CD4-positive, alpha-beta T cell treated with Interleukin-10 for 1 hour (primary cell): ENCODE measurements at places on chromosomes 4 and X.

DNA sequence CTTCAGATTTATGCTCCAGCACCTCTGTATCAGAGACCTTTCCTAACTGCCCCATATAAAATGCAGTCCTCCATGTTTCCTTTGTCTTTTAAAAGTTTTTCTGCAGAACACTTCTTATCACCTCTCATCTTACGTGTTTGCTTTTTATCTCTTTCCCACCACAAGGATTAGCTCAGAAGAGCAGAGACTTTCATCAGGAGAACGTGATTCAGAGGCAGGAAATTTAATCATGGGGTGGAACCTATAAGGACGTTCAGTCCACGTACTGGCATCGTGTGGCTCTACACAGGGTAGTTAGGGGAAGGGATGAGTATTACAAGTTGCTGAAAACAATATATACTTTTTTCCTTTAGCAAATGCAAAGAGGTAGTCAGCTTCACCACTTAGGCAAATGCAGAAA is 98.7 kb downstream of the SORBS2 start:
- DNase-seq = no peak

- no peak for DNase-seq
Observed at GRCh38 chr4:170281027-170281426, 191.3 kb upstream of the AADAT start.

DNA sequence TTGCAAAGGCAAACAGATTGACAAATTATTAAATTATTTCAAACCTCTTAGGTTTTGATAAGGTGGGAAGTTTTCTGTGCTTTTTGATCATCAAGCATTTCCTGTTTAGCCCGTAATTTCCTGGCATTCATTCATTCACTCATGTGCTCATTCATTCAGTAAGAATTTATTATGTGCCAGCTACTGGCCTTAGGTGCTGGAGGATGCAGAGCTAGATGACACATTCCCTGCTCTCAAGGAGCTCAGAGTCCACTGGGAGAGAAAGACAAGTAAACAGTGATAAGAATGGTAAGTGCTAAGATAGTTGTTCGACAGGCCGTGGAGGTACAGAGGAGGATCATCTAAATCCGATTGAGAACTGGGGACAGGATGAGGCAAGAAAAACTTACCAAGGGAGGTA is 153.0 kb downstream of the DCTD start:
- DNase-seq = no peak

DNA sequence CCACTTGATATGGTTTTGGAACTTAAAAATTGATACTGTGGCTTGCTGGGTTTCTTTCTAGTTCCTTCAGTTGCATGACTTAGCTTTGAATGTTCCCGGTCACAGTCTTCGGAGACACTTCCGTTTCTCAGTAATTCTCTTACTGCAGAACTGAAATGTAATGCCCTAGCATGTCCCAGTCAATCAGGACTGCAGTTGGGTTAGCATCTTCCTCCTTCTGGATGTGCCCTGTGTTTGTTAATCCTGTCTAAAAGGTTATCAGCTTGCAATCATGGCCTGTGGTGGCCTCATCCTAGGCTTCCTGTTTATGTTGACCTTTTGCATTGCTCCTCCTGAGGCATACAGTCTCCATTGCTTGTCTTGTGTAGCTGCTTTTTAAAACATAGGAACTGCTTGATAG is 275.9 kb downstream of the ARHGAP10 start:
- no peak for DNase-seq

DNA sequence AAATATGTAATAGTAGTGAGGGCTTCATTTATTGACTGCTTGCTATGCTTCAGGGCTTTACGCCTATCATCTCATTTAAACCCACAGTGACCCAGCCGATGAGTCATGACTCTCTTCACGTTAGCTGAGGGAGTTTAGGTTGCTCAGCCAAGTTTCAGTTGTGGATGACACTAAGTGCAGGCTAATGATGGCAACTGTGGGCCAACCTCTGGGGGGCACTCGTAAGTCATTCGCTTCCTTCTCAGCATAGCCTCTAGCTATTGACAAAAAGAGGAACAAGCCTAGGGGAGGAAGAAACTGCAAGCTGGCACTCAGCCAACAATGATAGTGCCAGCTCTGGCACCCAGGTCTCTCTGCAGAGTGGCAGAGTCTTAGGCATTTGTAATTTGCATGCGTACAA is 325.0 kb downstream of the ARHGAP10 start:
- DNase-seq = peak; percentile 73

GRCh38 chr4:78553529-78554060 is 2.0 kb downstream of the ANXA3 start:
- DNase-seq = no peak

- DNase-seq = no peak
Observed at GRCh38 chrX:151633157-151633556, 62.1 kb upstream of the PRRG3 start.

DNA sequence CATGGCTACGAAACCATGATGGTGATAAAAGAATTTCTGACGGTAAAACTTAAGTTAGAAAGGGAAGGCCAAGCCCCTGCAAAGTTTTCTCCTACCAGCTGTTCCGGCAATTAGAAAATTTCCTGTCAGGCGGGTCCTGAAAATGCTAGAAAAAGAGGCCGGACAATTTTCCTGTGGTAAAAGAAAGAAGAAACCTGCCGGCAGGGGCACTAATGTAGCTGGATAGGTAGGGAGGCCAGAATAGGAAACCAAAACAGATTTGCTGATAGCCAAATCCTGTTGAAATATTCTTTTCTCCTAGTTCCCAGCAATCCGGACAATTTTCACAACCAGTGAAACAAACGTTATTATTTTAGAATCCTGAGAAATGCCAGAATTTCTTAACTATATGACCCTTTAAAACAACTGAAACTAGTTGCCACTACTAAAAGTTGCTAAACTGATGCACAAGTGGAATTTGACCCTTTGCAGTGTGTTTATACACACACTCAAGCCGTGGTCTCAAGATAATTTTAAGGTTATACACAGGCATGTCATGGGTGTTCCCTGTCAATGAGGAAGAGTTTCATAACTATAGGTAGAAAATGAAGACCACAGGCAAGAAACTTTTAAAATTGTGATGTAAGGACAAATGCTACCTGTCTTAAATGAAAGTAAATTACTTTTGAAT is 47.7 kb downstream of the RPS6KA3 start:
- no peak for DNase-seq

GRCh38 chrX:964831-965416 is 247.5 kb downstream of the CRLF2 start:
- DNase-seq = no peak

- no peak for DNase-seq
Observed at GRCh38 chr4:63556332-63556731, 852.9 kb downstream of the TECRL start.

DNA sequence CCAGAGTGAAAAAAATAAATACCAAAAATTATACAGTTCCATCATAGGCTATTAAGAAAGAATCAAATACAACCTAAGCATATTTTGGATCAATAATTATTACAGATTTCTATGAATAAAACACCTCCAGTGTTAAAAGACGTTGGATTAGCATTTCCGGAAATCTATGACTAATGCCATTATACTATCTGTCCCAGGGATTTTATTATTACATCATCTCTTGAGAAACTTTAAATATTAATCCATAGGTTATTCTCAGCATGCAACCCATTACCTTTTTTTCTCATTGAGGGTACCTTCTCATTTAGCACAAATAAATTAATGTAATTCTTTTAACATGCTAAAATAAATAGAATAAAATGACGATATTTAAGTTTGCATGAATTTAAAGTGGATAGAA is 44.6 kb downstream of the CXorf58 start:
- no peak for DNase-seq

DNA sequence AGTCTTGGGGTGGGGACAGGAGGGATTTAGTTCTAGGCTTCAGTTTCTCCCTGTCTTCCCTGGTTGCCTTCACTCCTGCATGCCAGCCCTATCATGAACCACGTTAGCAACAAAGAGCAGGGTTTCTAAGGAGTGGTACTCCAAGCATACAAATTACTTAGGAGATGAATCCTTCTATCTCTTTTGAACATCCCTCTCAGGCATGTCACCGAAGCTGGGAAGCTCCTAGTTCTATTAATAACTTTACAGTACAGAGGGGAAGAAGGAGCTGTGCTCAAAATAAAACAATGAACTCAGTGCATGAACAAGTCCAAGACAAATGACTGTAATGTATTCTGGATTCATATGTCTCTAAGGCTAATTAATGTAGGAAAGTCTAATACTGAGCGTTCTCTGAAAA is 450.6 kb upstream of the RASGEF1B start:
- DNase-seq = no peak

GRCh38 chrX:108359806-108360602 is 78.2 kb downstream of the COL4A6 start:
- DNase-seq = no peak

DNA sequence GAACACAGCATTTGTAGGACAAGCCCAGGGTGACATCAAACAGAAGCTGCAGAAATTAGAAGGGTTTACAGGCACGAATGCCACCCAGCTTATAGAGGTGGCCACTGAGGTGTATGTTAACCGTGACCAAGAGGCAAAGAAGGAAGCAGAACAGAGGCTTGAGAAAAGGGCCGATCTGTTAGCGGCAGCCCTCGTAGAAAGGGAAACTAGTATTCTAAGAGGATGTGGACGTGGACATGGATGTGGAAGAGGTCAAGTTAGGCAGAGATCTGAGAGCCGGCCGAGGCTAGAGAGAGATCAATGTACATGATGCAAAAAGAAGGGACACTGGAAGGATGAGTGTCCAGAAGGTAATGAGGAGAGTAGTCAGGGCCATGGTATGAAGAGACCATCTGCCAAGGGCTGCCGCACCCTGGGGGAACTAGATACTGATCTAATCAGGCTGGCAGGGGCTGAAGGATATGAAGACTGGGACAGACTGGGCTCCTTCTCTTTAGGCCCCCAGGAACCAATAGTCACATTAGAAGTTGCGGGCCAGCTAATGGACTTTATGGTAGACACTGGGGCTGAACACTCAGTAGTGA is 27.5 kb downstream of the LIAS start:
- DNase-seq = no peak

DNA sequence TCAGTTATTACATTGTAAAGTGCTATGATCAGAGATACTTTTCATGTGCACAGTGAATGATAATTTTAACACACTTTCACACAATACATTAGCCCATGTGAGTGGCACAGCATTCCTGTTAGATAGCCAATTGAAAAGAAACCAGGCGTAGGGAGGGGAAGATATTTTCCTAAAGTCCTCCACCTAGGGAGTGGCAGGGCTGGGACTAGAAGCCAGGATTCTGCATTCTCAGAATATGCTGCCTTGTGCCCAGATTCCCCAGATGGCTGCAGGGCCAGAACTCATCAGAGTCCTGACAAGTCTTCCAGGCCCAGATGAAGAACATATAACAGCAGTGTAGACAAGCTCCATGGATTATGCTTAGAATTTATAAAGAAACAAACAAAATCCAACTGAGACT is 350.2 kb downstream of the AFF2 start:
- DNase-seq = no peak
